ENCODE measurements at places on chromosomes 2 and 18. TPM values are rescaled to one million over a fixed set of nuclear protein-coding genes. Genes with fewer than 3 reads are reported as not detected.

- peak; percentile 24 for DNase-seq
- H3K27ac ChIP-seq: no peak overlapping the region
- no peaks in the 10 kb centered on the region for H3K36me3 ChIP-seq
- no peak overlapping the region for H3K4me3 ChIP-seq
Observed at GRCh38 chr18:59268721-59269562, 4.3 kb downstream of the RAX start.

DNA sequence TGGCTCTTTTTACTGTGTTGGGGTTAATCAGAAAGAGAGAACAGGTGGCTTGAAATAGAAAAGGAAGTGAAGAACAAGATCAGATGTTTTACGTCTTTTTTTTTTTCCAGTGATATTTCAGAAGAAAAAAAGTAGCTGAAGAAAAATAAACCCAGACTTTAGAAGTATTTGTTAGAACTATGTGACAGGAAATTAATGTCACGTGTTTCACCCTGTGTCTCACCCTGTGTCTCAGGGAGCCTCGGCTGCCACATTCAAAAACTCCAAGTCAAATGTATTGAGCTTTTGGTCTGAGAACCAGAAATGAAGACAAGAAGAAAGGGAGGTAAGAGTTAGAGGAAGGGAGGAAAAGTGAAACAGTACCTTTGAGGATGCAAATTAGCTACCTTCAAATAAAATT is 38.0 kb downstream of the AKAIN1 start:
- no peak overlapping the region for H3K27ac ChIP-seq
- H3K4me1 ChIP-seq: no peaks in the 10 kb centered on the region
- no peaks in the 10 kb centered on the region for H3K27me3 ChIP-seq

GRCh38 chr2:125398738-125399524 is 1257.0 kb upstream of the GYPC start:
- no peaks in the 10 kb centered on the region for H3K36me3 ChIP-seq
- no peak overlapping the region for H3K4me3 ChIP-seq
- H3K4me1 ChIP-seq: no peaks in the 10 kb centered on the region
- H3K27ac ChIP-seq: no peak overlapping the region

GRCh38 chr2:124640221-124640750 is 615.2 kb downstream of the CNTNAP5 start:
- no peaks in the 10 kb centered on the region for H3K27me3 ChIP-seq
- H3K36me3 ChIP-seq: no peaks in the 10 kb centered on the region
- H3K27ac ChIP-seq: no peak overlapping the region
- H3K4me1 ChIP-seq: no peaks in the 10 kb centered on the region
- no peak overlapping the region for H3K4me3 ChIP-seq
- no peak for DNase-seq

- no peaks in the 10 kb centered on the region for H3K27me3 ChIP-seq
- no peak overlapping the region for H3K27ac ChIP-seq
- H3K36me3 ChIP-seq: no peaks in the 10 kb centered on the region
- no peaks in the 10 kb centered on the region for H3K4me1 ChIP-seq
- DNase-seq: no peak
Observed at GRCh38 chr18:38695559-38696280, 1130.1 kb upstream of the CELF4 start.

DNA sequence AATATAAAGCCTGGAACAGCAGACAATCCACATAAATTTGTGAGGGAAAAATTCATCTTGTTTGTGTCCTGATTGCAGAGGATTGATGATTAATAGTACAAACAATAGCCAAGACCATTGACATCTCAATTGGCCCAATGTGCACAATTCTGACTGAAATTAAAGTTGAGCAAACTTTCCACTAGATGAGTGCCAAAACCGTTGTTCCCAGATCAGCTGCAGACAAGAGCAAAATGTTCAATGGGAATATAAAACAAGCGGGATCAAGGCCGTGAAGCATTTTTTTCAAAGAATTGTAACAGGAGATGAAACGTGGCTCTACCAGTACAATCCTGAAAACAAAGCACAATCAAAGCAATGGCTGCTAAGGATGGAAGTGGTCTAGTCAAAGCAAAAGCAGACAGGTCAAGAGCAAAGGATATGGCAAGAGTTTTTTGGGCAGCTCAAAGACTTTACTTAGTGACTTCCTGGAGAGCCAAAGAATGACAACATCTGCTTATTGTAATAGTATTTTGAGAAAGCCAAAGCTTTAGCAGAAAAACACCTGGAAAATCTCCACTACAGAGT is 55.9 kb upstream of the KIF5C start:
- no peaks in the 10 kb centered on the region for H3K4me1 ChIP-seq
- H3K4me3 ChIP-seq: no peak overlapping the region
- H3K27ac ChIP-seq: no peak overlapping the region
- DNase-seq: no peak
- H3K36me3 ChIP-seq: no peaks in the 10 kb centered on the region

- H3K27me3 ChIP-seq: no peaks in the 10 kb centered on the region
- no peaks in the 10 kb centered on the region for H3K36me3 ChIP-seq
- no peak overlapping the region for H3K27ac ChIP-seq
- H3K4me1 ChIP-seq: no peaks in the 10 kb centered on the region
- DNase-seq: no peak
Observed at GRCh38 chr2:188314314-188315054, 22.8 kb downstream of the GULP1 start.

IKZF2 gene
- total RNA-seq: 74.4 TPM

TXNDC2 gene
- total RNA-seq: not detected

NPPC gene
- total RNA-seq: not detected

FAM228A gene
- not detected for total RNA-seq

SDC1 gene
- total RNA-seq: not detected
